Stimulated activated CD8-positive, alpha-beta memory T cell treated with anti-CD3 and anti-CD28 coated beads, Interleukin-7, amount 100 ng/mL, for 1 hour (primary cell): ENCODE measurements at places on chromosomes 4 and X.

DNA sequence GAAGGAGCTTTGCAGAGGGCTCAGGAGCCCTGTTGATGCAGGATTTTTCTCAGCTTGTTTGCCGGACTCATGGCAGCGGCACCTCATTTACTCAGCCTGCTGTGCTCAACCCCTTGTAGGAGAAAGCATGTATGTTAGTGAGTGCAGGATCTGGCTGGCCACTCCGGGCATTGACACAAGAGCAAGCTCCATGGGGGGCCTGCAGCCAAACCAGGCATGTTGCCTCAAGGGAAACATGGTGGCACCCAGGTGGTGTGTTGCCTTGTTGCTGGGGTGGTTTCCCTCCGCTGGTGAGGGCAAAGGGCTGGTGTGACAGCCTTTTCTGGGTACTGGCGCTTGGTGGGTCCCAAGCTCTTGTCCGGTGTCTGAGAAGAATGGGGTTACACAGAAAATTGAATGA is 189.3 kb upstream of the ANXA3 start:
- DNase-seq: no peak

DNA sequence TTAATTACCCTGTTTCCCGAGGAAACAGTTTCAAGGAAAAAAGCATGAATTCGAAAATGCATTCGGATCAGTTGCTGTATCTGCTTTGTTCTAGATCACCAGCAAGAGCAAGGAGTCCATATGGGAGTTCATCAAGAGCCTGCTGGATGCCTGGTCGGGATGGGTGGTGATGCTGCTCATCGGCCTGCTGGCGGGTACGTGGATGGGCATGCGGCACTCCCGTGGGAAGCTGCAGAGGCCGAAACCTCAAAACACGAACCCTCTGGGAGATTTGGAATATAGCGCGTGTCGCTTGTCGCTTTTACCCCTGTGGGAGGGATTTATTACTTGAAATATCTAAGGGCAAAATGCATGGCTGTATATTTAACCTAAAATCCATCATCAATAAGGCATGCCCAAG is 30.6 kb downstream of the CLCN4 start:
- no peak for DNase-seq

GRCh38 chr4:157655096-157655809 is 434.7 kb downstream of the GRIA2 start:
- no peak for DNase-seq

- no peak for DNase-seq
These were observed 181.2 kb downstream of the RAPGEF2 start for GRCh38 chr4:159284113-159284512.

DNA sequence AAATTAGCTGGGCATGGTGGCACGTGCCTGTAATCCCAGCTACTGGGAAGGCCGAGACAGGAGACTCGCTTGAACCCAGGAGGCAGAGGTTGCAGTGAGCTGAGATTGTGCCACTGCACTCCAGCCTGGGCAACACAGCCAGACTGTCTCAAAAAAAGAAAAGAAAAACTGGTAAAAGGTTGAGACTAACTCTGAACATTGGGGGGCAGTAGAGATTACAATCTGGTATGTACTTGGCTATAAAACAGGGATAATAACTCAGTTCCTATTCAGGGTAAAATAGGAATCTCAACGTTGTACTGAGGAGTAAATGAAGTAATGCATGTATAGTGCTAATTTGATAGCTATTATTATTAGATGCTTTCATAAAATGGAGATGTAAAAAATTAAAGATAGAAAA is 12.5 kb upstream of the KLF8 start:
- DNase-seq: no peak

DNA sequence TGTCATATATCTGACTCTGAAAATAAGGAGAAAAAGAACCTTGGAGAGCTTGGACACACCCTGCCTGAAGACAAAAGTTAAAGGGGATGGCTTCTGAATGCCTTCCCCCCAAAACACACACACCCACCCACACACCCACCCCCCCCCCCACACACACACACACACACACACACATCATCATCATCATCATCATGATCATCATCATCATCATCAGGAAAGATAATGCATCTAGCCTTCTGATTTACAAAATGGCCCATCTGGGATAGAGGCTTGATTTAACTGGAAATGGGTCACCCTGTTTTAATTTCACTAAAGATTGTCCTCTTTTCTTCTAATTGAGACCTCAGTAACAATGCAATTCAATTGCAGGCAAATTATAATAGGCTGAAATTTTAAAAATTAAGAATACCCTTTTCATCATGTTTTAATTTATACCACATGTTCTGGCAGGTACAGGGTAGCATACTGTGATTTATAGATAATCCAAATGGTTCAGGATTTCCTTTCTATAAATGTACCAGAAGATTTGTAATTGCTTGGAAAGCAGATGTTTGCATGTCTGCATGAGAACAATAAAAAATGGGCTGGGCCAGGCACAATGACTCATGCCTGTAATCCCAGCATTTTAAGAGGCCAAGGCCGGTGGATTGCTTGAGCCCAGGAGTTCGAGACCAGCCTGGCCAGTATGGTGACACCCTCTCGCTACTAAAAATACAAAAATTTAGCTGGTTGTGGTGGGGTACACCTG is 56.5 kb downstream of the TRIM2 start:
- no peak for DNase-seq

DNA sequence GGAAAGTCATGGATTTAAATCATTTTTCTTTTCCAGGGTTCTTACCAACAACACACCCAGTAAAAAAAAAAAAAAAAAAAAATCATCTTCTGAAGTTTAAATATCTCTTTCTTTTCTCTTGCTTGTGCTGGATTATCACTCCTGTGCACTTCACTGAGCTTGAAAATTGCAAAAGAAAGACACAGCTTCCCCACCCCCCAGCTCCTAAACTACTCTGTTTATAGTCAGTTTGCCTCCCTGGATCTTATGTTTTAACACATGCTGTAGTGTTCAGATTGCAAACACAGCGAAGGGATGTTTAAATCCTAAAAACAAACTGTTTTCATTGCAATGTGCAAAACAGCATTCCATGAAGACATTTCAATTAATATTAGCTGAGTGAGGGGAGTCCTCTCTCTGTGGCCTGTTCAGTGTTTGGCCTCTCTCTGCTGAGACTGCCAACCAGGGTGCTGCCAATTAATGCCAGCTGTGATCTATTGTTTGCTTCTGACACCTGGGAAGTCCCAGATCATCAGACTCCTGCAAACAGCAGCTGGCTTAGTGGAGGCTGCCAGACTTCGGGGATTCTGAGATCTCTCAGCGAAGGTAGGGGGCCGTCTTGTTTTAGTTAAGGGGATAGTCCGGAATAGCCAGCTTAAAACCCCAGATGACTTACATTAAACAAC is 171.1 kb upstream of the PITX2 start:
- DNase-seq: no peak

GRCh38 chrX:26138274-26138673 is at the start of gene MAGEB18:
MAGEB18 (plus strand) TSS chrX:26138343; CDS start chrX:26138986, 643 bp downstream.
- no peak for DNase-seq

GRCh38 chrX:149456476-149457245 is 48.4 kb downstream of the IDS start:
- no peak for DNase-seq

DNA sequence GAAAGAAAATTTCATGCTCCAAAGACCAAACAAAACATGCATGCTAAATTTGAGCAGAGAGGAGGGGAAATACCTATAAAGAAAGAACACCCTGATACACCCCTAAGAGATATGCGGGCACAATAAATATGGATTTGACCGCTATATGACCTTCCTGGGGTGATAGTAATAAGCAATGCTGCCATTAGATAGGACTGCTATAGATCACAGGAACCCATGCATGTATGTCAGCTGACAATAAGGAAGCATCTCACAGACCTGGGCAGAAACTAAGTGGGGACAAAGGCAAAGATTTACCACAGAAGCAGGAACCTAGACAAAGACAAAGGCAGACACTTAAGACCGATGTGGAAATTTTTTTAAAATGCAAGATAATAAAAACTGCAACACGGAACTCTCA is 21.3 kb downstream of the ZNF721 start:
- no peak for DNase-seq

GRCh38 chrX:74171465-74171864 is 132.5 kb upstream of the ZCCHC13 start:
- DNase-seq: no peak

DNA sequence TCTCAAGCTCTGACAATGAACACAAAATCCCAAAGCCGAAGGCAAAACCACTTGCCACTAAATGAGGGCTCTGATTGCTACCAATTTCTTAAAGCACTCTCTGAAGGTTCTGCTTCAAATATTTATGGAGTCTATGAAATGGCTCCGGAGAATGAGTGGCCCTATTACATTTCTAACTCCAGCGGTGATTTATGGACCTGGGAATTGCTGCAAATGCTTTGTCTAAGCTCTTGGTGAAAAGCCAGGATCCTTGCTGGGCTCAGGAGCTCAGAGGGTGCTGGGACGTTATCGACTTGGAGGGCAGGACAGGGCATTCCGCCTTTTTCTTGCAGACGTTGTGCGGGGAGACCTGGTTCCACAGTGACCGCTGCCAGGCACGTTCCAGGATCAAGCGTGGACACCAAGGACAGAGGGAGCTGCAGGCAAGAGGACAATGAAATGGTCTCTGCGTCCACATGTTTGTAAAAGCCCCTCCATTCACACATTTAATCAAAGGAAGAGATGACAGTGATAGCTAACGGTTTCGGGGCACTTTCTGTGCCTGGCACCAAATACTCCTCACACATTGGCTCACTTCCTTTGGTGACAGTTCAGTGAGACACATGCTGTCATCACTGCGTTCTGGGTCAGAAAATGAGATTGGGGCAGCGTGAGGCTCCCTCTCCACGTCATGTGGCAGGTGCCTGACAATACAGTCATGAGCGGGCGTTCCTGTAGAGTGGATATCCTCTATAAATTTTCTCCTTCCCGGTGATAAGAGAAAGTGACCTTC is 58.8 kb downstream of the C4orf50 start:
- DNase-seq: no peak

GRCh38 chr4:162323919-162324318 is 160.1 kb upstream of the FSTL5 start:
- DNase-seq: no peak

DNA sequence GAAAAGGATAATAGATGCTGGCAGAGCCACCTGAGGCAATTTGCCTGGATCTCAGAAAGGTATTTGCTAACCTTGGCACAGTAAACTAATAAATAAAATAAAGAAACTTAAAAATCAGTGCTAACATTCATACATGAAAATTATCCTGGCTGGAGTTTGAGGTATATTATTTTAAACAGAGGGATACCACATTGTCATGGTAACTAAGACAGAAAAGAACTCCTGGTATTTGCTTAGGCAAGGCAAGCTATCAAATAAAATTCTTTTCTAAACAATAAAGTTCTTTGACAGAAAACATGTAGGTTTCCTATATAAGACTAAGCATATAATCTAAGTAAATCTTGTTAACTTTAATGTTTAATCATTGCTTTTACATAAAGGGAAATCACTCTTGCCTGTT is 218.8 kb downstream of the MAGEB17 start:
- DNase-seq: no peak

DNA sequence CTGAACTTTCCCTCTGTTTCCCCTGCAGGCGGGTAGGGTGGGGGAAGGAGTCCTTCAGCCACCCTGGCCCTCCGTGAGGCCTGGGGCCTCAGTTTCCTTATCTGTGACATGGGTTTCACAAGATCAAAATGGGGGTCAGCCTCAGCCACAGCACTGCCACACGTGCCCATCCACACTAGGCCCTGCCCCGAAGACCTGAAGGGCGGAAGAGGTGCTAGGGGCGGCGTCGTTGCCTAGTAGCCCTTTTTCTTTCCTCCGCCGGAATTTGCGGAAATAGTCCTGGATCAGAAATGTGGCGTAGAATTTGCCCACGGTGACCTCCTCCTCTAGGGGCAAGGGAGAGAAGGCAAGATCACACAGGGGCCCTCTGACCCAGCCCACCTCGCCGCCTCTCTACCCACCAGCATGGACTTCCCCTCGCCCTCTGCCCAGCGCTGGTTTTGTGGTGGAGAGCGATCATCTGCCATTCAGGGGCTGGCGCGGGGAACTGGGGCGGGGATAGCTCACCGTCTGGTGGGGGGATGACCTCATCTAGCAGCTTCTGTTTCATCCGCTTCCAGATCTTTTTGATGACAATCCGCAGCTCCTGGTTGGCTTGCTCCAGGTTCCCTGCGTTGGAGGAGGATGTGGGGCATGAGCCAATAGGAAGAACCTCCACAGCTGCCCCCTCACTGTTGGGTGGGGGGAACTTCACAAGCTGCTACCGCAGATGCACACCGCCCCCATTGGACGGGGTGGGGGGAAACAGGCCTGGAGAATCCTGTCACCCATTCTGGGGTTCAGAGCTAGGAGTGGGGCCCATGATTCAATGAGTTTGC is 9.7 kb upstream of the SYP start:
- DNase-seq: no peak

- no peak for DNase-seq
These were observed 50.0 kb downstream of the CCNI start for GRCh38 chr4:77025643-77026321.

DNA sequence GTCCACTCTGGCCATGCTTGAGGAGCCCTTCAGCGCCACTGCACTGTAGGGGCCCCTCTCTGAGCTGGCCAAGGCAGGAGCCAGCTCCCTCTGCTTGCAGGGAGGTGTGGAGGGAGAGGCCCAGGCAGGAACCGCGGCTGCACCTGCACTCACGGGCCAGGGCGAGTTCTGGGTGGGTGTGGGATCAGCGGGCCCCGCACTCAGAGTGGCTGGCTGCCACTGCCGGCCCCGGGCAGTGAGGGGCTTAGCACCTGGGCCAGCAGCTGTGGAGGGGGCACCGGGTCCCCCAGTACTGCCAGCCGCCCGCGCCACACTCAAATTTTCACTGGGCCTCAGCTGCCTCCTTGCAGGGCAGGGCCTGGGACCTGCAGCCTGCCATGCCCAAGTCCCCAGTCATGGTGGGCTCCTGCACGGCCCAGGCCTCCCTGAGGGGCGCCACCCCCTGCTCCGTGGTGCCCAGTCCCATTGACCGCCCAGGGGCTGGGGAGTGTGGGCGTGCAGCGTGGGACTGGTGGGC is 347.2 kb upstream of the SPOCK3 start:
- no peak for DNase-seq

DNA sequence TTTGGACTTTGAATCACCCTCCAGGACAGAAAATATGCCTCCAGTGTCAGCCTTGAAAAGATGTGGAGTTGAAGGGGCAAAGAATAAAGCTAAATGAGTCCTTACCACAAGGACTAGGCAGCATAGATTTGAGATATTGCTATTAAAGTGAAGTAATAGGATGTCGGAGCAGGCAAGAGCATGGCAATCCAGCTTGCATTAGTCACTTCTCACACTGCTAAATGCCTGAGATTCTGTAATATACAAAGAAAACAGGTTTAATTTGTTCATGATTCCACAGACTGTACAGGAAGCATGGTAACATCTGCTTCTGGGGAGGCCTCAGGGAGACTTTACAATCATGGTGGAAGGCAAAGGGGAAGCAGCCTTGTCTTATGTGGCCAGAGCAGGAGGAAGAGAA is 109.8 kb upstream of the PCDH7 start:
- DNase-seq: no peak

- DNase-seq: no peak
These were observed 10.4 kb upstream of the DCLK2 start for GRCh38 chr4:150067859-150068258.

DNA sequence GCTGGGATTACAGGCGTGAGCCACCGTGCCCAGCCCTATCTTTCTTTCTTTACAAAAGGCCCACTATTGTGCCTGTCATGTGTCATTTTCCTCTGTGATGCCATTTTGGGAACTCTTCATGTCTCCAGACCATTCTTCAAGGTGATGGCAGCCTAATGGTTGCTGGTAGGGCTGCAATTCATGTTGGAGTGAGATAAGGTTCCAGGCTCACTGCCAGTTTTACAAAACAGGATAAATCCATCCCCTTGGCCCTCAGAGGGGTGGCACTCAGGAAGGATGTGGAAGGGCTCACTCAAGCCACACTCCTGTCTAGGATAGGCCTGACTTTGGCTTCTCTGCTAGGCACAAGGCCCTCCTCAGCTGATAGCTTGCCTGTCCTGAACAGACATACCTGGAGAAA is 3.8 kb downstream of the TCEAL9 start:
- DNase-seq: no peak
